ENCODE measurements at places on chromosomes 3 and 15.

DNA sequence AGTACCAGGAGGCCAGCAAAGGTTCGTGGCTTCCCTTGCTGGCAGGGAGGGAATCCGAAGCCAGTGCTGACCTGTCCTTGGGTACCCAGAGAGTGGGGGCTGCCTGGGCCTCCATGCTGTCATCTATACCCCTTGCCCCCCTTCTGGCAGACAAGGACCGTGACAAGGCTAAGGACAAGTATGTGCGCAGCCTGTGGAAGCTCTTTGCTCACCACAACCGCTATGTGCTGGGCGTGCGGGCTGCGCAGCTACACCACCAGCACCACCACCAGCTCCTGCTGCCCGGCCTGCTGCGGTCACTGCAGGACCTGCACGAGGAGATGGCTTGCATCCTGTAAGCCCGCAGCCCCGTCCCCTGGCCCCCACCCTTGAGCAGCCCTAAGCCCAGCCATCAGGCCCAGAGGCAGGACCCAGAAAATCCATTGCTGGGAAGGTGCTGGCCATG is 2.8 kb downstream of the FES start:
- DNase-seq: no peak

GRCh38 chr3:134887536-134887935 is 92.5 kb downstream of the EPHB1 start:
- DNase-seq: no peak

- DNase-seq: no peak
Measured at GRCh38 chr15:60391722-60392315, 6.0 kb downstream of the ANXA2 start.

DNA sequence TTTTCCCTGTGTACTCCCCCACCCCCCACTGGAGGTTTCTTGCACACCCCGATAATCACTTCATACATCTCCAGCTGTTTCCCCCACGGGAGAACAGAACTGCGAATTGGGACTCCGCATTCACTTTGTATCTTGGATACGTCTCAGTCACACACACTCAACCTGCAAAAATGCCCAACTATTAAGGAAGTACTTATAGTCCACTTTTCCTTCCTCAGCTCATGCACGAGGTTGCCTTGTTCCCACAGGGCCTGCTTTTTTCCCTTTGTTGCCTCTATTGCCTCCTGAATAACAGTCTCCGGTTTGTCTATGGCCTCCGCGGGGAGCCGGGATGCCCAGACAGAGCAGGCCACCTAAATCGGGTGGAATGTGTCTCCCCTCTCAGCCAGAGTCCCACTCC is 282.3 kb downstream of the PYDC2 start:
- no peak for DNase-seq

All from NCI-H2081 treated with DMSO at 0.1 percent for 48 hours (cell line).